Thymus (tissue), 14 donors: ENCODE measurements at places on chromosomes 7 and 10. TPM values are rescaled to one million over a fixed set of nuclear protein-coding genes. Genes with fewer than 3 reads are reported as not detected.

DNA sequence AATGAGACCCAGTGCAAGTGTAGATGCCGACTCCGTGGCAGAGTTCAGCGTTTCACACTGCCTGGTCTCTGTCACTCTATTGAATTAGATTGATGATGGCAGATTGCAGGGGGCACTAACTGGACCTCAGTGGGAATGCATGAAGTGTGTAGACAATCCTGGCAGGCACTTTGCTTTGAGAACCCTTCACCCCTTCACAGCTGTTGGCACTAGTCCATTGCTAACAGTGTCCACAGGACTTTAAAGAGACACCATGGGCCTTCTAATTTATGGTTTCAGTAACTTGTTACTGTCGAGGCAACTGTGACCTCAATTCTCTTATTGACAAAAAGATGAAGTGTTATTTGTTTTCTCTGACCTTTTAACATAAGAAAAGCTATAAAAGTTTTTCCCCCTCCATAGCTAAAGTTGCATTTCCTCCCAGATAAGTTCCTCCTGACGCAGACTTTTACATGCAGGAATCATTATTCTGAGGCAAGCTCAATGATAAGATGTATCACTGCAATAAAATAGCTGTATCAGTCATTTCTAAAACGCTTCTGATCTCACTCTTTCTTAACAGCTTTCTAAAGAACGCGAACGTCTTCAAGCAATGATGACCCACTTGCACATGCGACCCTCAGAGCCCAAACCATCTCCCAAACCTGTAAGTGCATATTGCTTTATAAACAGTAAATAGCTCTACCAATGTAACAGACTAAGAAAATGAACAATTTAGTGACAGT lies 238.9 kb downstream of the FOXP2 start:
- no peak for DNase-seq

DNA sequence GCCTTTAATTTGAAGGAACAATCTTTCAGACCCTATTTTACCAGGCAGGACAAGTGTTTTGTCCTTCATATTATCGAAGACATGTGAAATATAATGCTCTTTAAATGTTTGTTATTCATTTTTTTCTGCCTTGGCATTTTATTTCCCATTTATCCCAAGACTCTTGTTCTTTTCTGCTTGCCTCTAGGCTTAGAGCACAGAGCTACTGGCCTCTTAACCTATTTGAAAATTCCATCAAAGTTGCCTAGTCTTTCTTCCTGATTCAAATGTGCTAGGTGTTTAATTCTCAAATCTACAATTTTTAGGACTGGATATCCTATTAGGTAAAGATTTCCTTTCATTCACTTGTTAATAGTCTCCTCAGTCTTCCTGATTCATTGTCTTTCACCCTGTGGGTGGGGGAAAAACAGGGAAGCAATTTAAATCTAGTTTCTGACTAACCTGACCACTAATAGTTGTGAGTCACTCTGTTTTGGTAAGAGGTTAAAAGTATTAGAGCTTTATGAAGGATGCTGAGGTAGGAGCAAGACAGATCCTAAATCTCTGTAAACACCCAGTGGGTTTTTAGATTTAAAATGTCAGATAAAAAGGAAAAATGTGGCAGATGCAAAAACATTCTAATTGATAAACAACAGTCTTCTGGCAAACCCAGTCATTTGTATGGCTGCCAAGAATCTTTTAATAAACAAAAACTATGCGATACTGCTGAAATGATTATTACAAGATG lies 1.5 kb downstream of the LIPK start:
- DNase-seq = no peak

DNA sequence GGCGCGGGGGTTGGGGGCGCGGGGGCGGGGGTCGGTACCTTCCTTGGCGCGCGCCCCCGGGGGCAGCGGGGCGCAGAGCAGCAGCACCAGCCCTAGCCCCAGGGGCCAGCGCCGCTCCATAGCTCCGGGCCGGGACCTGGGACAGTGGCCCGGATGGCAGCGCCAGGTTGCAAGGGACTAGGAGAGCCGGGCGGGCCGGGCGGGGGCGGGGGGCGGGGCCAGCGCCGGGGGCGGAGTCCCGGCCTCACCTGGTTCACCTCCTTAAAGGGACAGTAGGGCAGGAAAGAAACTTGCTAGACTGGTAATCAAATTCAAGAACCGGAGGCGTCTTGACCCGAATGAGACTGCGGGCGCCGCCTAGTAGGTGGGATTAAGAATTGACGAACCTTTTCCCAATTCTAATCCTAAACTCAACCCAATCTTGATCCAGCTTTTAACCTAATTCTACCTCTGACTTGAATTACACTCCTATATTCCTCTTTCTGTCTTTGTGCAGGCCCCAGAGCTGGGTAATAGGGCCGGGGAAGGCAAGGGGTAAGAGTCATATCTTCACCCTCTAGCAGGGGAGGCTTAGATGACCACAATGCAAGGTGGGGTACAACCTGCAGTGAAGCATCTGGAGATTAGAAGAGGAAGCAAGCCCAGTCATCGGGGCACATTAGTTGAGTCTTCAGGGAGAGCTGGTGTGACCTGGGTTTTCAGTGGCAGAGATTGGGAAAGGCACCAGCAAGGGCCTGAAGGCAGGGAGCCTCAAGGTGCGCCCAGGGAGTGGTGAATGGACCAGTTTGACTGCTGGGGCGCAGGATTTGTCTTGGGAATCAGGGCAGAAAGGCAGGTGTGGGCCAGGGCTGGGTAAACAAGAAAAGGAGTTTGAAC lies at the start of gene EPHA1:
TSS of gene EPHA1 (minus strand) at position 171 of the 876 bp plus-strand sequence. CDS start at position 120, 51 bp downstream.
- no peak for DNase-seq

GRCh38 chr7:72020311-72020710 lies 391.8 kb downstream of the CALN1 start:
- DNase-seq = no peak

- no peak for DNase-seq
Measured at GRCh38 chr7:30237271-30237695, 47.1 kb upstream of the ZNRF2 start.

- DNase-seq = no peak
Measured at GRCh38 chr7:42128703-42129102, 108.3 kb downstream of the GLI3 start.

GRCh38 chr10:131310551-131311401 lies 745 bp downstream of the TCERG1L start:
- no peak for DNase-seq

Gene AKAP9
- total RNA-seq = 53.2 TPM

Gene ASL
- total RNA-seq = 7.3 TPM

GRCh38 chr7:5634107-5634950 lies 147.1 kb downstream of the RNF216 start:
- DNase-seq = no peak
